ENCODE measurements at places on chromosomes 6 and 20.

DNA sequence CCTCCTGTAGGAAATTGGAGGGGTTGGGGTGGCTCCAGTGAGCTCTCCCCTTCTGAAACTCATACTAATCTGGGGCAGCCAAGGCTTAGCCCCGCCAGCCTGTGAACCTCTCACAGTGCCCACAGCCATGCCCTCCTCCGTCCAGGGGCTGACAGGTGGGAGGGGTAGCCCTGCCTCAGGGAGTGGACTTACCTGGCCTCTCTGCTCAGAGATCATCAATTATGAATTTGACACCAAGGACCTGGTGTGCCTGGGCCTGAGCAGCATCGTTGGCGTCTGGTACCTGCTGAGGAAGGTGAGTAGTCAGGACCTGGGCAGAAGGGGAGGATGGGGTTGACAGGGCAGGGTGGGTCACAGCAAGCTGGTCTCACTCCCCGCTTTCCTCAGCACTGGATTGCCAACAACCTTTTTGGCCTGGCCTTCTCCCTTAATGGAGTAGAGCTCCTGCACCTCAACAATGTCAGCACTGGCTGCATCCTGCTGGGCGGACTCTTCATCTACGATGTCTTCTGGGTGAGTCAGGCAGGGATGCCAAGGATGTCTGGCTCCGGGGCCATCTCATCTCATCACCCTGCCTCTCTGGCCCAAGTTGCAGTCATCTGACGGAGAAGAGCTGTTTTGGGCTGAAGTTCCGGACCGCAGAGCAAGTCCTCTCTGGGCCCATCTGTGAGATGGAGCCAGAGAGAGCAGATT lies 34.7 kb downstream of the HM13 start:
- no peak for DNase-seq

DNA sequence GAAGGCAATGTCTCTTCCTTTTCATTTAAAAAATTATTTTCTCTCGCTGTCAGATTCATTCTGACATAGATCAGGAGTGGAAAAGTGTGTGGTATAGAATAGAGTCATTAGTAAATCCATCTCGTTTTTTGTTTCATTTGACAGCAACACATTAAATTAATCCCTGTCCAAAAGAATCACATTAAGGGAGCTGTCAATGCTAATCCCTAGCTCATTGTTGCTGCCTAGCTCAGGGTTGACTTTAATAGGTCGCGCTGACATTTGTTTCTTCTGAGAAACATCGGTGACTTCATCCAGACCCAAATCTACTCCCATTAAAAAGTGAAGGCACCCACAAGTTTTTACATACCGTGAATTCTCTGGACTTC lies 25.4 kb upstream of the MAP3K7 start:
- no peak for DNase-seq

DNA sequence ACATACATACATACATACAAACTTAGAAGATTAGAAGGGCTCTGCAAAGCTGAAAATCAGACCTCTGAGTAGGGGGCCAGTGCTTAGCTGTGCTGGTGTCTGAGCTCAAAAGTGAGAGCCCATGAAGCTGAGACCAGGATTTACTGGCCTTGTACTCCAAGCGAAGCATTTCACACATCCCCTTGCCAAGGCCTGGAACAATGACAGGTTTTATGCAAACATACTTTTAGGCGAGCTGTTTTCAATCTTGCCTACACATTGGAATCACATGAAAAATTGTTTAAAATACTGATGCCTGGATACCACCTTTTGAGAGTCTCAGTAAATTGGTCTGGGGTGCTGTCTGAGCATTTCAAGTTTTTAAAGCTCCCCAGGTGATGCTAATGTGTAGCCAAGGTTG lies 80.9 kb upstream of the SRSF6 start:
- no peak for DNase-seq

DNA sequence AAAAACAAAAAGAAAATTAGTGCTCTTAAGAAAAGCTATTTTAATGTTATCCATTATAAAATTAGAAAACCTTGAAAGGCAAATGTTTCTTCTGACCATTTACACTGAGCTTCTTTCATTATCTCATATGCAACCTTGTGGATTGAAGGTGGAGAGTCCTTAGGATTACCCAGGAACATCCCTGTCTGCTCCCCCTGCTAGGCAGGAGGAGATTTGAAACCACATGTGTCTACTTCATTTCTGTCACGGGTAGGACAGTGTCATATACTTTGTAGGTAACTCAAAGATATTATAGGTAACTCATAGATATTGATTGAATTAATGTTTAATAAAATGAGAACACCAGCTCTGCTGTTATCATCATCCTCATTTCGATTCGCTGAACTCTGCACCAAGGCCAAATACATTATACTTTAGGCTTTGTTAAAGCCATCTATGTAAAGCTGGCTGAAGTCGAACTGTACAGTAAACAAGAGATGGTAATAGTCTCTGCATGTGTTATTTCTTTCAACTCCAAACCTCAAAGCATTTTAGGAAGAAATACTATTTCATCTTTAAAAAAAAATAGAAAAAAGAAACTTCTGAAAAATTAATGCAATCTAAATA lies 49.5 kb downstream of the HDAC2 start:
- DNase-seq: no peak

GRCh38 chr6:135703007-135703406 lies 148.5 kb upstream of the PDE7B start:
- no peak for DNase-seq

DNA sequence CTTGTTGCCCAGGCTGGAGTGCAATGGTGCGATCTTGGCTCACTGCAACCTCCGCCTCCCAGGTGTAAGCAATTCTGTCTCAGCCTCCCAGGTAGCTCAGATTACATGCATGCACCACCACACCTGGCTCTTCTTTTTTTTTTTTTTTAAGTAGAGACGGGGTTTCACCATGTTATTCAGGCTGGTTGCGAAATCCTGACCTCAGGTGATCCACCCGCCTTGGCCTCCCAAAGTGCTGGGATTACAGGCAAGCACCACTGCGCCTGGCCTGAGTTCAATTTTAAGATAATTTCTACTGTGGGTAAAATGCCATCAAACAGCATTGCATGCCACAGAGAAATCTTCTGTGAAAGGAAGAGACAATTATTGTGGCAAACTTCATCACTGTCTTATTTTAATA lies 633.1 kb downstream of the KIF16B start:
- DNase-seq: no peak

GRCh38 chr6:40791004-40791403 lies 203.8 kb upstream of the LRFN2 start:
- DNase-seq: no peak

- DNase-seq: no peak
These were observed 155.1 kb downstream of the SLC16A10 start for GRCh38 chr6:111242452-111242851.

DNA sequence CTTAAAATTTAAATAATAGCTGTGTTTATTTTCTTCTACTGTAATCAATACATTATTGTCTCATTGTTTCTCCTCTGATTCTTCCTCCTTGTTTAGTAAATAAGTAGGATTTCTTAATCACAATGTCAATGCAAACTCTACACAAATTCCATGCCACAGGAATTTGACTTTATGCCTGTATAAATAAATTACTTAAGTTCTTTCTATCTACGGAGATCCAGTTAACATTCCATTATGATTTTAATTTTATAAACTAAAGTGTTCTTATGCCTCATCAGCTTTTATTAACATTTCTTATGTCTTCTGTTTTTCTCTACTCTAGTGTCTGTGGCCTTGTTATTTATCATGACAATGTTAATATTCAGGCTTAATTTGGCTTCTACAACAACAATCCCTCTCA lies 1169.2 kb downstream of the GRIK2 start:
- DNase-seq: no peak

GRCh38 chr6:54193560-54193959 lies 82.3 kb downstream of the MLIP start:
- DNase-seq: no peak

DNA sequence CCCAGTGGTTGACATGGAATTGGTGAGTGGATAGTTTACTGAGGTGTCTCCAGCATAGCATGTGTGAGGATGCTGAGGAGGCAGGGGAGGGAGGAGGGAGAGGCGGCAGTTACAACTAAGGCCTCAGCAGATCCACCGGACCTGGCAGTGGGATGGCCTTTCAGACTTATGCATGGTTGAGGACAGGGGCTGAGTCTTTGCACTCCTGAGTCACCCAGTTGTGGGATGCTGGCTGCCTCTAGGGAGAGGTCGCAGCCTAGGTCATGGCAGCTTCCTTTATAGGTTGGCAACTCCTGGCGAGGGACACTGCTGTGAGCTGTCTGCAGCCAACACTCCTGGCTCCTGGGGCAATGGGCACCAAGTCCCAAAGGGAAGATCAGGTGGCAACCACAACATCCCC lies 380.3 kb downstream of the PREX1 start:
- no peak for DNase-seq

- DNase-seq: no peak
These were observed 853.8 kb upstream of the FLRT3 start for GRCh38 chr20:15191082-15191723.

DNA sequence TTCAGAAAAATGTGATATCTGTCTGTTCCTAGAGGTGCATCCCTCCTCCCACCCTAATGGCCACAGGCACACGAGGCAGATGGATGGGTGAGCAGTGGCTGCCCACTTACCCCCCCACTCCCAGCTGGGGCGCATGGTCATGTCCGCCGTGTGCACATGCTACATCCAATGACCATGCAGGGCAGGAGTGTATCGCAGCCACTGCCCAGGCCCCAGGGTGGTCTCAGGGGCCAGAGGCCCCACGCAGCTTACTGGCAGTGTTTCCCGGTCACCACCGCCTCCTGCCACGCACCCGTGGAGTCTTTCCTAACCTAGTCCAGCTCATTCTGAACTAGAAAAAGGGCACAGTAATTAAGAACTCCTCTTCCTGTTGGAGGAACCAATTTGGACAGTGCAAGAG lies 11.7 kb upstream of the HTR1B start:
- DNase-seq: no peak
